ENCODE measurements at places on chromosomes 16 and 17. TPM values are rescaled to one million over a fixed set of nuclear protein-coding genes. Genes with fewer than 3 reads are reported as not detected.

DNA sequence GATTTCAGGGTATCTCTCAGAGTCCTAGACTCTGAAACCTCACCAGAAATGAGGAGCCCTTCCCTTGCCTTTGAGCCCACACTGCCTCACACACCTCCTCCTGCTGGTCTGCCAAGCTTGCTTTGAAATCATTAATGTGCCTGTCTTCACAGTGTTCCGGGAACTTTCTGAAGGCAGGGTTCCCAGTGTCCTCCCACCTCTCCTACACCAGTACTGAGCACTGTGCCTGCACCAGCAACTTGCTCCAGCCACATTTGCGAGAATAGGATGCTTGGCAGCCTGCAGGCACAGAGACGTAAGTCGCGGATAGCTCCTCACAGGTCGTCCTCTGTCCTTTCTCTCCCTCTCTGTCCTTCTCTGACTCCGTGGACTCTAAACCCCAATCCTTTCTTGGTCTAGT, 408.4 kb upstream of the EEF2KMT start:
- H3K27ac ChIP-seq: no peak overlapping the region
- no peaks in the 10 kb centered on the region for H3K4me1 ChIP-seq
- no peak for DNase-seq
- no peaks in the 10 kb centered on the region for H3K36me3 ChIP-seq
- H3K4me3 ChIP-seq: no peak overlapping the region

DNA sequence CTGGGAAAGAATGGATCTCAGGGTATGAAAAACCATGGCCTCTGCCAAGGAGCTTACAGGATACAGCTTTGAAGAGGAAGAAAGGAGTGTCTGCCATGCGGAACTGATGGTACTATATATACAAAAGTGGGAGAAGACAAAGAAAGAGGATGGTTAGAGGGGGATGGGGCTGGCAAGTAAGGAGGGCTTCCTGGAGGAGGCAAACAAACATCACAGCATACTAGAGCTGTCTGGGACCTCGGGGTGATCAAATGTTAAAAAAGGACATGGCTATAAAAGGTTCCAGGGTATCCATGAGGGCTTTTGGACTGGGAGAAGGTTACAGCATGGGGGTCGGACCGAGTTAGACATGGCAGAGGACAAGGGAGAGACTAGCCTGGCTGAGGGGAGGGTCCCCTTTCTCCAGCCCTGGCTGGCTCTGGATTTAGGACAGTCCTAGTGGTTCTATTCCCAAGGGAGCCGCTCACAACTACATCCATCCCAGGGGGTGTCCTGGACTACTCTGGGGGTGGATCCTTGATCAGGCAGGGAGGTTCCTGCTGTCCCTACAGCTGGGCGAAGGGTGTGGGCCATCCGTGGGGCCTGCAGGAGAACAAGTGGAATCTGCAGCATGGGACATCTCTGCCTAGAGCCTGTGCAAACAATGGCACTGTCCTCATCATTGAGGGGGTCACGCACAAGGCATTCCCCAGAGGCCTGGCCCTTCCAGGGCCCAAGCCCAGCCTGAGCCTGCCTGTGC, 12.2 kb downstream of the WNT9B start:
- peaks cover 9% of the 10 kb centered on the region for H3K4me1 ChIP-seq
- H3K27me3 ChIP-seq: no peaks in the 10 kb centered on the region
- no peak for DNase-seq
- H3K4me3 ChIP-seq: no peak overlapping the region
- H3K36me3 ChIP-seq: no peaks in the 10 kb centered on the region

- H3K36me3 ChIP-seq: peaks cover 19% of the 10 kb centered on the region
- peaks cover 9% of the 10 kb centered on the region for H3K4me1 ChIP-seq
- DNase-seq: peak; percentile 75
- peak overlapping the region; percentile 18 for H3K27ac ChIP-seq
- no peaks in the 10 kb centered on the region for H3K27me3 ChIP-seq
- H3K4me3 ChIP-seq: no peak overlapping the region
Observed at GRCh38 chr16:2586901-2587480, 49.2 kb downstream of the PDPK1 start.

DNA sequence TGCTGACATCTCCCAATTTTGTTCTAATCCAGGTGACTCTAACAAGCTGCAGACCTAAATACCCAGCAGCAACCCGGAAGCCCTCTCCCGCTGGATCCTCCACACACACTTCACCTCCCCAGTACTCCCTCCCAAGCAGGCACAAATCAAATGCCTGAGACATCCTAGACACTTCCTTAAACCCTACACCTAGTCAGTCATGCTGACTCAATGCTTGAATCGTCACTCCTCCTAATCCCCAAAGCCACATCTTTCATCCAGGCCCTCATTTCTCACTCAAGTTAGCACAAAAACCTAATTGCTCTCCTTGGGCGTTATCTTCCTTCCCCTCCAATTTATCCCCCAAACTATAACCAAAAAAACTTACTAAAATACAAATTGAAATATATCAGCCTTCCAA, 32.7 kb downstream of the CMC2 start:
- H3K27me3 ChIP-seq: no peaks in the 10 kb centered on the region
- H3K36me3 ChIP-seq: peaks cover 12% of the 10 kb centered on the region
- H3K4me1 ChIP-seq: peaks cover 4% of the 10 kb centered on the region
- DNase-seq: no peak
- H3K27ac ChIP-seq: no peak overlapping the region

The MYCBPAP gene
- 1.2 TPM for total RNA-seq

The PIRT gene
- not detected for total RNA-seq
